ENCODE measurements at places on chromosomes 5 and 9.

DNA sequence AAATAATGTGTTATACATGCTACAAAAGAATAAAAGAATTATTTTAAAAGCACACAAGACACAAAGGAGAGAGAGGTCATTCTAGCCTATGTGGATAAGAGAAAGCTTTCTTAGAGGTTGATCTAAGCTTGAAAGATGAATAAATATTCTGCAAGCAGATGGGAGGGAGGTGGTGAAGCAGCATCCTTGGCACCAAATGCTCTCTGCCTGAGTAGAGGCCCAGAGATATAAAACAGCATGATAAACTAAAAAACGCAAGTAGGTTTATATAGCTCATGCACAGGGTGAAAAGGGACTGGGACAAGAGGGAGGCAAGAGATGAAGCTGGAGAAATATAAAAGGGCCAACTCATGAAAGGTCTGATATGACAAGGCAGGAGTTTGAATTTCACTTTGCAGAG, 283.2 kb upstream of the POU5F2 start:
- no peak for DNase-seq

DNA sequence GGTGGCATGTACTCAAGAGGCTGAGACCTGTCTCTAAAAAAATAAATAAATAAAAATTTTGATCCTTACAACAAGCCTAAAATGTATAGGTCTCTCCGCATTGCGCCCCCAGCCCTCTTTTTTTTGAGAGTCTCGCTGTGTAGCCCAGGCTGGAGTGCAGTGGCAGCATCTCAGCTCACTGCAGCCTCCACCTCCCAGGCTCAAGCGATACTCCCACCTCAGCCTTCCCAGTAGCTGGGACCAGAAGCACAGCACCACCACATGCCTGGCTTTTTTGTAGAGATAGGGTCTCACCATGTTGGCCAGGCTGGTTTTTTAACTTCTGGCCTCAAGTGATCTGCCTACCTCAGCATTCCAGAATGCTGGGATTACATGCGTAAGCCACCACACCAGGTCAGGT, 2.2 kb upstream of the GARIN3 start:
- DNase-seq: no peak

GRCh38 chr9:4548811-4549725, 58.8 kb downstream of the SLC1A1 start:
- no peak for DNase-seq

- no peak for DNase-seq
Observed at GRCh38 chr5:17230808-17231525, 13.5 kb downstream of the BASP1 start.

GRCh38 chr5:158639881-158640592, 459.7 kb downstream of the EBF1 start:
- no peak for DNase-seq

GRCh38 chr9:121566481-121567465, 67.1 kb upstream of the GGTA1 start:
- no peak for DNase-seq

- DNase-seq: no peak
Observed at GRCh38 chr5:151022511-151023018, 2.2 kb downstream of the GPX3 start.

GRCh38 chr9:111051400-111051799, 13.1 kb upstream of the LPAR1 start:
- no peak for DNase-seq

GRCh38 chr5:119708076-119708790, 78.9 kb downstream of the FAM170A start:
- DNase-seq: no peak

DNA sequence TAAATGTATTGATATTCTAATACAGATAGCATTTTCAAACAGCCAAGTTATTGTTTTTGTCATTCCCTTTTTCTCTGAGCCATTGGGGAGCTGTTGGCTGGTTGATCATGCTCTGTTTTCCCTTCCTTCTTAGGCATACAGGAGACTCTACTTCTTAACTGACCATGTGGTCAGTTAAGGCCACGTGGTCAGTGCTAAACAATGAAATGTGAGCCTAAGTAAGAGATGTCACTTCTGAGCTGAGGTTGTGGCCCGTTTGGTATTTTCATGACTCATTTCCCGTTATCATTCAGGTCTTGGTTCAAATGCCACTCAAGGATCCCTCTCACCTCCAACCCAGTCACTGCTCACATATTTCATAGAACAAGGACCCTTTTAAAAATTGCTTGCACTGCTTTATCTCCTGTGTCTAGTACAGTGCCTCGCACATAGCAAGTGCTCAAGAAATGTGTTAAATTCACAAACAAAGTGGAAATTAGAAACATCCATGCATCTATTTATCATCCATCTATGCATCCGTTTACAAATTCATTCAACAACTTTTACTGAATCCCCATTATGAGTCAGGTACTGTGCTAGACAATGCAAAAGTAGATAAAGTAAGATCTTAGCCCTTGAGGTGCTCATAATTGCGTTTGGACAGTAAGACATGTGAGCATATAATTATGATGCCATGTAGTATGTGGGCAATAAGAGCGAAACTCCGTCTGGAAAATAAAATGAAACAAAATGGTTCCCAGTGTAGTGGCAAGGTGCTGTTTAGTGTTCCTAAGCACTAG, 50.7 kb downstream of the ARRDC3 start:
- DNase-seq: no peak

GRCh38 chr9:2047144-2047671, 32.1 kb downstream of the SMARCA2 start:
- no peak for DNase-seq

DNA sequence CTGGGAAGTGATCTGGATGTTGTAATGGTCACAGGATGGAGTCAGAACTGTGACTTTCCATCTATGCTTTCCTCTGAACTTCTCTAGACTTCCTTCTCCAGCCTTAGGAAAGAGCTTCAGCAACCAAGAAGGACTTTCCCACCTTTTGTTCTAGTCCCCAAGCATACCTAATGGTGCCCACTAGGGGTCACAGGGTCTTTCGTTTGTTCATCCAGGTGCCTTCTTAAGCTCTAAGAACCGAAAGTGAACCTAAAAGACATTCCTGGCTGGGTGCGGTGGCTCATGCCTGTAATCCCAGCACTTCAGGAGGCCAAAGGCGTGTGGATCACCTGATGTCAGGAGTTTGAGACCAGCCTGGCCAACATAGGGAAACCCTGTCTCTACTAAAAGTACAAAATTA, 1.8 kb upstream of the WNT8A start:
- DNase-seq: no peak

DNA sequence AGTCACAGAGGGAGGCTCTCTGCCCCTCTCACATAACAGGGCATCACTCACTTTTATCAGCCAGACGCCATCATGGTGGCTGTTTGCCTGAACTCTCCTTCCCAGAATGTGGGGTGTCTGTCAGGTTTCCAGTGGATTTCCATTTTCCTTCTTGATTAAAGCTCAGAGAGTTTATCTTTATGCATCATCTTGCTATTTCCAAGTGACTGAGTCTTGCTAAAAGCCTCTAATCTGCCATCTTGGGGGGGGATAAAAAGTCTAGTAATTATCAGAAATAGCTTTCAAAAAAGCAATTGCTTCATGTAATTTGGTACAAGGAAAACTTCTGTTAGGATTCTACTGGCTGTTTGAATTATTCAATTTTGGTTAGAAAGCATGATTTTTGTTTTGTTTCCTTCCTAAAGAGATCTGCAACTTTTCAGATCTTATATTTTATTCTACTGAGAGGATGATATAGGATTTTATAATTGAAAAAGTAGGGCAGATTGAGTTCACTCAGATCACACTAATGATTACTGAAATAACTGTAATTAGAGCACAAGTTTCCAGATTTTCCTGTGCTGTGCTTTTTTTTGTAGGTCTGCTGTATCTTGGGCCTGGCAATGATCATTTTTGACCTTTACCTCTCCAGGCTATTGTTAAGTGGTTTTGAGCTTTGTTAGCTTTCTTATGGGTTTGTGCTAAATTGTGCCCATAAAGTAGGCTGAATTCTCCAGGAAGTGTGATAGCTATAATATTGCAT, 661.5 kb downstream of the TLE4 start:
- DNase-seq: no peak

DNA sequence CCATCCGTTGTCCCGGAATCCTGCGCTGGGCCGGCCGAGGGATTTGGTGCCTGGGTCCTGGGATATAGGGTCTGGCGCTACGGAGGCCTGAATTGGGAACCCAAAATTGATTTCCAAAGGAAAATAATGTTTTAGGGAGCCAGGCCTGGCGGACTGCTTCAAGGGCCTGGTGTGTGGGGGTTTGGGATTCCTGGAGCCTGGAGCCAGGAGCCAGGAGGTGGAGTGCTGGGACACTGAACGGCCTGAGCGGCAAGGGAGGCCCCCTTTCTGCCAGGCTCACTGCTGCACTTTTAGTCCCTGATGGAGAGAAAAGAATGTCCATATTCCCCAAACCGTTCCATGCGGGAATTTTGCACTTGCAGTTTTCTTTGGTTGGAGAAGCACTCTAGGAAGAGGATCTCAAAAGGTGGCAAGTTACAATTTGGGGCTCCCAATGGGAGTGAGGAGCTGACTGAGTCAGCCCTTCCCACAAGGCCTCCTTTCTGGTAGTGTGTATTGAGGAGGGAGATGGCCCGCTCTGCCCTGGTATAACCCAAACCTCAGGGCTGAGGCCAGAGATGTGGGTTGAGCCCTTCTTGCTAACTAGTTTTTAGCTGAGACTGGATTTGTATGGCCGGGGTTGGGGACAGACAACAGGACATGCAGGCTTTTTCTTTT, 2.2 kb downstream of the LMX1B start:
- DNase-seq: no peak

DNA sequence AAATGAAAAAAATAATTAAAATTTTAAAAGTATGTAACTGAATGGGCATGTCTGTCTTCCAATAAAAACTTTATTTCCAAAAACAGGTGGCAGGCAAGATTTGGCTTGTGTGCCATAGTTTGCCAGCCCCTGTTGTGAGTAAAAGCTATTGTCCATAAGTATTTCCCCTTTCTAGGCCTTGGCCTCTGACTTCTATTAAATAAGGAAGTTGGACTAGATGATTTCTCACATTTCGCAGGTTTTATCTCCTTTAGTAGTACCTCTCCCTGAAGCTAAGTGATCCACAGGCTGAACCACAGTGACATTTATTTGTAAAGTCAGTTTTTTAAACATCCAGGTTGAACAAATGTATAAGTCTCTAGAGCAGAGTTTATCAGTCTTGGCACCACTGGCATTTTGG, 41.3 kb downstream of the RECK start:
- DNase-seq: no peak

- no peak for DNase-seq
Observed at GRCh38 chr5:139646912-139647505, 1.1 kb upstream of the CXXC5 start.

- DNase-seq: no peak
Observed at GRCh38 chr5:98076501-98076900, 697.0 kb upstream of the RGMB start.

- no peak for DNase-seq
Observed at GRCh38 chr9:113289091-113289490, 13.6 kb downstream of the PRPF4 start.

DNA sequence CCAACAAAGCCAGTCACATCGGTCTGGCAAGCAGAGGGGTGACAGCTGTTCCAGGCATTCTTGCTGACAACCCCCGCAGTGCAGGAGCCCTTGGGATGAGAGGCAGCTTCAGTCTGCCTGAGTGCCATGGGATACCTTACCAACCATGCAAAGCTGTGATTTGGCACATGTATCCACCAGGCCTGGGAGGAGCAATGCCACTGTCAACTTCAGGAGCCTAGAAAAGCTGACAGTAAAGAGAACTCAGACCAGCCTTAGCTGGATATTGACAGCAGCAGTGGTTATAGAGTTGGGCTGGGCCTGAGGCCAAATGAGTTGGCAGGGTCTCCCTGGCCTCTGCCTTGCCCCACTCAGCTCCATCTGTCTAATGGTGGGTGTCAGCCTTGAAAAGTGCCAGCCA, 10.1 kb upstream of the PLPPR1 start:
- DNase-seq: no peak

GRCh38 chr9:132074736-132075135, 4.9 kb downstream of the MED27 start:
- no peak for DNase-seq

DNA sequence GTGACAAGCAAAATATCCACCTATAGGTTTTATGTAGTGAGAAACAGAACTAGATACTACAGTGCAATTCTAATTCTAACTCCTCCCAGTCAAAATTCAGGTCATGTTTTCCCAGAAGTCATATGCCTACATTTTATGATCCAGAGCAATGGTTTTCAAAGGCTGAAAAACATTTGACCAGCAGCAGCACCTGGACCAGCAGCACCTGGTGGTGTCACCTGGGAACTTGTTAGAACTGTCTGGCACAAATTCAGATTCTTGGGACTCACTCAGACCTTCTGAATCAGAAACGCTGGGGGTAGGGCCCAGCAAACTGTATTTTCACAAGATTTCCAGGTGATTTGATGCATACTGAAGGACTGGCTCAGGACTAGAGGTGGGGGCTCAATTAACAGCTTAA, 367.7 kb upstream of the RFX3 start:
- no peak for DNase-seq

DNA sequence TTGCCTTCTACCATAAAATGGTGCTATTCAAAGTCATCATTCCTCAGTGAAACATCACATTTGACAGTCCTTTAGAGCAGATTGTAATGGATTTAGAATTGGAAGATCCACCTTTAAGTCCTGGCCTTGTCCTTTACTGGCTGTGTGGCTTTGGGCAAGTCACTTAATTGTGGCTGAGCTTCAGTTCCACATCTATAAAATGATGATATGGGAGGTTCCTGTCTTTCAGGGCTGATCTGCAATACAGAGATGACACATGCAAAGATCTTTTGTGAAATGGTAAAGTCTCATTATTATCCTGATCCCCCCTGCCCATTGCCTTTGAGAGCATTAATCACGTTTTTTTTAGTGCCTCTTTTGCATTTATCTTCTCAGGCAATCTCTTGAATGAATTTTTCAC, 58.2 kb downstream of the ZFAND5 start:
- no peak for DNase-seq

DNA sequence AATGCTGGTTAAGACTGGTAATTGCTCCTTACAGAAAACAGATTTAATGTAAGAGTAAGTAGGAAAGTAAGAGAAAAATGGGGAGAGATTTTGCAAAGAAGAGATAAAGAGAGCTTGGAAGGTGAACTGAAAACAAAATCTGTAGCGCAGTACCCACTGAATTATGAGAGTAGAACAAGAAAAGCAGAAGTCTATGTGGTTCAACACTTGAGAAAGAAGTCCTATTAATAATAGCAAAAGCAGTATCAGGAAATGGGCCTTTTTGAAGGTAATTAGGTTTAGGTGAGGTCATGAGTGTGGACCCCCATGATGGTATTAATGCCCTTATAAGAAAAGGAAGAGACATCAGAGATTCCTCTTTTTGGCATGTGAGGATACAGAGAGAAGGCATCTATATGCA, 460.6 kb downstream of the CETN3 start:
- no peak for DNase-seq
